D721Med (cell line): ENCODE measurements at places on chromosomes 2 and 18.
A peak's percentile ranks its signal among the peaks of the same experiment; 100 is the strongest.

- peak; percentile 51 for DNase-seq
Measured at GRCh38 chr2:131673400-131674173, 145.9 kb downstream of the CCDC74A start.

DNA sequence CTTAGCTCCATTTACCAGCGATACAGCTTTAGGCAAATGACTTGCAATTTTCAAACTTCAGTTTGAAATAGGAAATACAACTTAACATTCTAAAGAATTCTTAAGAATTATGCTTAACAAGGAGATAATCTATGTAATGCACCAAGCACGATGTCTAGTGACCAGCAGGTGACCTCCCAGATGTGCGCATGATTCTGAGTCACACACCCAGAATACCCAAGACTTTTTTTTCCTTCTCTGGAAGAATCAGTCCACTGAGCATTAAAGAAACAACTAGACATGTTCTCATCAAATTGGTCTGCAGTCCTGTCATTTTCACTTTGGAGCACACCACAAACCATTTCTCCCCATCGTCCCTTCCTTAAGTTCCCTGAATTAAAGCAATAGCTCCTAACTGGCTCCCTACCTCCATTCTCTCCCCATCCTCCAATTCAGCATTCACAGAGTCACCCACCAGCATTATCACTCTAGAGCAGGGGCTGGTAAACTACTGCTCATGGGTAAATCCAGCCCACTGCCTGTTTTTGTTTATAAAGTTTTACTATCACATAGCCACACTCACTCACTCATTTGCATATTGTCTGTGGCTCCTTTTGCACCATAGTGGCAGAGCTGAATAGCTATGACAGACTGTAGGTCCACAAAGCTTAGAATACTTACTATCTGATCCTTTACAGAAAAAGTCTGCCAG is 13.2 kb downstream of the EVA1A start:
- no peak for DNase-seq

DNA sequence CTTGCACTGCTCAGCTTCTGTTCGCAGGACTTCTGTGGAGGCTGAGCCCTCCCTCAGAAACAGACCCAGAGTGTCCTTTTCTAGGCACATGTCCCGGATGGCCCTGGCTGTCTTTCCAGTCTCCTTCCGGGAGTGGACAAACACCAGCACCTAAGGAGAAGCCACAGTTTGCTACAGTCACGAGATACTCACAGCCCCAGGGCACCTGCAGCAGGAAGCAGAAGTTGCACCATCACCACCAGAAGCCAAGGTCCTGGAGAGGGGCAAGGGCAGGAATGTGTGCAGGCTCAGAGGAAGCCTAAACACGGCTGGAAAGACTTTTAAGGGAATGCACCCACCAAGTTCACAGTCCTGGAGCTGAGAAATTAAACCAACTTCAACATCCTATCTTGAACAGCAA is 13.6 kb downstream of the SNRNP200 start:
- DNase-seq, result no peak

DNA sequence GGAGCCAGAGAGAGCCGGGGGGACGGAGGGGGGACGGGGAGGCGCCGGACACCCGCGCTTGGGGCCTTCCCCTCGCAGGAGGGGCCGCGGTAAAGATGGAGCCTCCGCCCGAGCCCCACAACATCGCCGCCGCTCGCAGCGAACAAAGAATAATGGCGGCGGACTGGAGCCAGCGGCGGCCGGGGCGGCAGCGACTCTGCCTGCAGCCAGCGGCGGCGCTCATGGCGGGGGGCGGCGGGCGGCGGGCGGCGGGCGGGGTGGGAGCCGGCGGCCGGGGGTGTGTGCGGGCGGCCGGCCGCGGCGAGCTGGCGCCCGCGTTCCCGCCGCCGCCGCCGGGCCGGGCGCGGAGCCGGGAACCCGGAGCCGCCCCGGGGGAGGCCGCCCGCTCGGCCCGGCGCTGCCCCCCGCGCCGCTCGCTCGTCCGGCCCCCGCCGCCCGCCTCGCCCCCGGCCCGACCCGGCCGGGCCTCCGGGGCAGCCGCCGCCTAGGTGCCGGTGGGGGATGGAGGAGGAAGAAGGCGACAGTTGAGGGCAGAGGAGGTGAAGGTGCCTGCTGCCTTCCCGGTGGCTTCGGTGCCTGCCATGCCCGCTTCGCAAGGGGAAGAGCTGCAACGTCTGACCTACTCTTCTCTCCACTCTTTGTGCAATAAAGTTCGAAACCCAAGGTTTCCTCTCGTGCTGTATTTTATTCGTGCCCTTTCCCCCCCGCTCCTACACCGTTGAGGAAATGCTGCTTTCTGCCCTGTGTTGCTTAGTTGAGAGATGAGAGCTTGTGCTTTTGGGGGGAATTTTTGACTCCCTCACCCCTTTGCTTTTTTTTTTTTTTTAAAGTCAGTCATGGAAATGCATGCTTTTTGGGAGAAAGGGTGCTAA is 634 bp downstream of the CREB1 start:
- DNase-seq, result no peak

- no peak for DNase-seq
Measured at GRCh38 chr2:222142027-222142426, 156.8 kb downstream of the PAX3 start.

DNA sequence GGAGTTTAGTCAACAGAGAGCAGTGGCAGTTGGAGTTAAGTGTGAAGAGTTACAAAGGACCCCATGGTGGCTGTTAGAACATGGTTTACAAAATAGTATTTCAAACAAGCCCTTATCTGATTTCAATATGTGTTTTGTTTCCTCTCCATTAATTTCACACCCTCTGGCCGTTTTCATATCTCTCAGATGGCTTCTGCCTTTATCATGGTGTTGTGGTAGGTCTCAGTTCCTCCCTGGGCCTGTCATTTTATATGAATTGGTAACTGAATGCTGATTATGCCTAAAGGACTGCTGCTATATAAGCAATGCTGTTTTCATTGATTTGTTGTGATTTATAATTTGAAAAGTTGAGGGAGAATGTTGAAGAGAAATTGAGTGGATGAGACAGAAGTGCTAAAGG is 686.7 kb downstream of the NYAP2 start:
- DNase-seq, result no peak

- no peak for DNase-seq
Measured at GRCh38 chr18:1653873-1654272, 749.2 kb downstream of the ADCYAP1 start.

DNA sequence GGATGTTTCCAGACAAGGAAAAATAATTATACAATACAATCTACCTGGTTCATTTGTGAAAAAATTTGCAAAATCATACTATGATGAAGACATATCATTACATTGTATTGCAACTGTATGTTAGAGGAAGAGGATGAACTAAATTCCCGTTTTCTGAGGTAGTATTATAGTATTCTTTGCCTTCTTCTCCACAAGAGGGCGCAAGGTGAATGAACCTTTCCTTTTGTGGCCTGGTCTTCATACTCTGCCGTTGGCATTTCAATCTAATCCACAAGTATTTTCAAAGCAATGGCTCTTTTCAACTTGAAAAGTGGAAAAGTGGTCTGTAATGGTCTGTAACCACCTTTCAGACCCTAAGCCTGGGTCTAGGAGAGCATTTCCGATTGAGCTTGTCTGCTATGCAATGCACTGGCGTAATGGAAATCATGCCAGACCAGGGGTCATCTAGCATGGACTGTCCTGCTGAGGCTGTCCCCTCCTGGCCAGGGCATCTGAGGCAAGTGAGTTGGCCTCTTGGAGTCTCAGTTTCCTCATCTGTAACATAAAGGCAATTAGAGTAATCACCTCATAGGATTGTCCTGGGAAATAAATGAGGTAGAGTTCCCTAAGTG is 30.8 kb upstream of the ZNF396 start:
- DNase-seq, result peak; percentile 45

DNA sequence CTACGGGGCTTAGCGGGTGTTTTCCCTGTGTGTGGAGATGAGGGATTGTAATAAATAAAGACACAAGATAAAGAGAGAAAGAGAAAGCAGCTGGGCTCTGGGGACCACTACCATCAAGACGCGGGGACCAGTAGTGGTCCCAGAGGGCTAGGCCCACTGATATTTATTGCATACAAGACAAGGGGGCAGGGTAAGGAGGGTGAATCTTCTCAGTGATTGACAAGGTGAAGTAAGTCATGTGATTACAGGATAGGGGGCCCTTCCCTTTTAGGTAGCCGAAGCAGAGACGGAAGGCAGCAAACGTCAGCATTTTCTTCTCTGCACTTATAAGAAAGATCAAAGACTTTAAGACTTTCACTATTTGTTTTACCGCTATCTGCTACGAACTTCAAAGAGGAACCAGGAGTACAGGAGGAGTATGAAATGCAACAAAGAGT is 4.5 kb upstream of the GAL3ST2 start:
- DNase-seq, result no peak

DNA sequence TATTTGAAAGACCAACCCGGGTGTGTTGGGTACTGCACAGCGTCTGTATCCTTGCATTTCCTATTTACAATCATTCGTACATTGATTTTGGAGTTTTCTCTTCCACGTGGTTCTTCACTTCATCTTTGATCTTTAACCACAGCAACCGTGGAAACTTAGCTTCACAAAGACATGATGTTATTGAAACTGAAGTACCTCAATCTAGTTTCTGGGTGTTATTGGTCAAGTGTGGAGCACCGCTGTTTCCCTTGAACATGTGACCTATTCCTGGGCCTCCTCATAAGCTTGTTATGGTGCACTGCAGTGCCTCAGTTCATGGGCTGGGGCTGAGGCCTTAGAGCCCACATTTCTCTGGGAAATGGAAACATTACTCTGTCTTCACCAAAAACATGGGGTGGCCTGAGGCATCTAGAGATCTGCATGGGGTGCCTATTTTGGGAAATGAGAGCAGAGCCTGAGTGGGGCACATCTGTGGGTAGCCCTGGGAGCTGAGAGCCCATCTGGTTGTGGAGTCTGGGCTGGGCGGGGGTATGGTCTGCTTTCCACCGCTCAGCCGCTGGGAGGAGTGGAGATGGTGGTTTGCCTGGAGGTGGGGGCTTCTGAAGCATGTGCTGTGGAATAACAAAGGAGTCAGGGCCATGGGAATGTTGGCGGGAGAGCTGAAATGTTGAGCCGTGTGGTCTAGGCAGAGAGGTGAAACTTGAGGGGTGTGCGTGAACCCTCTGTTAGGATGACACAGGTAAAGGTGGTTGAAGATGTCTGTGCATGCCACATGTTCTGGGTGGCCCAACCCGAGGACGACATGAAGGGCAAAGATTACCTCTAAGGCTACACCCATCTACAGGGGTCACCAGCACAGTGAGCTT is 37.4 kb downstream of the ZNF236 start:
- DNase-seq, result no peak

DNA sequence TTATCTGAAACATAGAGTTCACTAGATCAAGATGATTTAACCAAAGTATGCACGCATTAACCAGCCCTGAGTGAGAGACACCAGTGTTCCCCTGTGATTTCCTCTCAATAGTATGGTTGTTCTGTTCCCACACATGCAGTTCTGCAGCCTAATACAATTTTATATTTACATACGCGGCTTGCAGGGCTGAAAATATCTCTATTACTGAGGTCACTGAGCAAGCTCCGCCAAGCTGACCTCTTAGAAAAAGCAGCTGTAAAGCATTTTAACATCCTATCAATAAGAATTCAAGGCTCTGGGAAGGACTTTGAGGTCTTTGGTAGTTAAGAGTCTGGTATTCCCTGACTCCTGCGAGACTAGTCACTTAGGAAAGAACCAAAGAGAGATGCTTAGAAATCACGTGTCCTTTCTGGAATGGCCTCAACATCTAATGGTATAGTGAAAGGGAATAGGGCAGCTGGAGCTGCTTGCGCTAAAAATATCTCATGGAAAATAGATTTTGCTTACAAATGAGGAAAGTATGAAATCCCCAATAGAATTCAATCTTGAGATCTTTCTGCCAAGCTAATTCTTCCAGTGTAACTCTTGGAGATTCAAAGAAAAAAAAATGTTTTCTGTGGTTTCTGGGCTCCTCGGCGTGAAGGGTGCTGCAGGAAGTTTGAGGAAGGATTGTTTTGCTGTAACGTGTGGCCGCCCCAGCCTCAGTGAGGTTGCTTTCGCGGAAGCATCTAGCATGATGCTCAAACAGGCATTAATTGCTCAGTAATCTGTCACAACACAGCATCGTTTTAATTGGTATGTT is 59.2 kb downstream of the DOCK10 start:
- no peak for DNase-seq

DNA sequence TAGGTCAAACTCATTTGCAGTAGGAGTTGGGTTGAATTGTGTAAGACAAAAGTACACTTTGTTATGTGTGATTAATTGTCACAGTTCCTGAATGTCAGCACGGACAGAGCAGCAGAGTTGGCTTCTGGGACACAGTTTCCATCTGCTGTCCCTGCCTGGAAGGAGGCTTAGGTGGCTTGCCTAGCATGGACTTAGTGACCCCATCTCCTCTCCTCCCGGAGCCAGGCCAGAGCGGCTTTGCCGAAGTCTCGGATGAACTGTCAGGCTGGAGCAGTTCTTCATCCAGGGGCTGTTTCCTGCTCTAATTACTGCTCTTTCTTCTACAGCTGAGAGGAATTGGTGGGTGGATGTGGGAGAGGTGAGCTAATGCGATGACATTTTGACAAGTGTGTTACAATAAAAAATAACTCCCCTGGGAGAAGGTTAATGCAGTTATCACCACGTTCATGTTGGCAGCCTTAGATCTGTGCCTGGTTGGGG is 102.0 kb downstream of the SH3RF3 start:
- no peak for DNase-seq

GRCh38 chr2:33145459-33145858 is 198.7 kb downstream of the LTBP1 start:
- DNase-seq, result no peak

- DNase-seq, result peak; percentile 12
Measured at GRCh38 chr2:237859533-237860272, at the start of gene RAMP1. Gene RAMP1 (plus strand): TSS chr2:237859623. CDS start chr2:237859676, 53 bp downstream.

DNA sequence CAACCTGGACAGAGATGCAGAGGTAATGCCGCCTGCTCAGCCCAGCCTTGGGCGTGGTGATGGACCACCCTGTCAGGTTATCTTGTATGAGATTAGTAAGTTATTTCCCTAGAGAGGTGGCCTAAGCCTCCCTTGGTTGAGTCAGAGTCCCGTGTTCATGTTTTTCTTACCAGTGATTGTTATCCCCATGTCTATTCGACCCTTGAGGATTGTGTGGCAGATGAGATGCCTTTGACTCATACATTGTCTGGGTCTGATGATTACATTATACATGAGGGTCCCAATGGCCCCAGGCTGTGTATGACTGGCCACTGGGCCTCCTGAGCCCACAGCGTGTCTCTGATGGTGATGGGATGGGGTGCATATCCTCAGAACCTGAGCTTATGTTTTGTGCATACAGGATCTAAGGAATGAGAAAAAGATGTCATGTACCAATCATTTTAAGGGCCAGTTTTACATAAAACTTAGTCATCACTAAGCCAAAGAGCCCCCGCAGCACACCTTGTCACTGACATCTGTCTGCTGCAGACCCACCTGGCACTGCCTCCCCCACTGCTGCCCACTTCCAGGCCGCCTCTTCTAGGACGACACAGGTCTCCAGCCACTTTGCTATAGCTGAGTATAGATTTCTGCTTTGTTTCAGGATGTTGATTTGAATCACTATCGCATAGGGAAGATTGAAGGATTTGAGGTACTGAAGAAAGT is 7.7 kb downstream of the PPP1R7 start:
- no peak for DNase-seq

- no peak for DNase-seq
Measured at GRCh38 chr2:190530248-190530900, 4.1 kb downstream of the NEMP2 start.

- DNase-seq, result no peak
Measured at GRCh38 chr2:10475221-10475722, 27.1 kb upstream of the ODC1 start.
